ENCODE measurements at places on chromosomes 5 and 9.
A peak's percentile ranks its signal among the peaks of the same experiment; 100 is the strongest.

- no peak for DNase-seq
Observed at GRCh38 chr5:179905161-179905560, 2.5 kb downstream of the TBC1D9B start.

GRCh38 chr5:104297076-104297475 is 734.5 kb upstream of the NUDT12 start:
- no peak for DNase-seq

DNA sequence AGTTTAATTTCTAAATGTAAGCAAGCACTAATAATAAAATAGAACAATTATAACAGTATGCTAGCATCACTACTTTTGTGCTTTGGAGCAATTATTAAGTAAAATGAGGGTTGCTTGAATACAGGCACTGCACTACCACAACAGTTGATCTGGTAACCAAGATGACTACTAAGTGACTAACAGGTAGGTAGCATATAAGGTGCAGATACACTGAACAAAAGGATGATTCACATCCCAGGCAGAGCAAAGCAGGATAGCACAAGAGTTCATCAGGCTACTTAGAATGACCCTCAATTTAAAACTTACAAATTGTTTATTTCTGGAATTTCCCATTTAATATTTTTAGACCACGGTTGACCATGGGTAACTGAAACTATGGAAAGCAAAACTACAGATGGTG is 48.0 kb upstream of the RGS7BP start:
- no peak for DNase-seq

DNA sequence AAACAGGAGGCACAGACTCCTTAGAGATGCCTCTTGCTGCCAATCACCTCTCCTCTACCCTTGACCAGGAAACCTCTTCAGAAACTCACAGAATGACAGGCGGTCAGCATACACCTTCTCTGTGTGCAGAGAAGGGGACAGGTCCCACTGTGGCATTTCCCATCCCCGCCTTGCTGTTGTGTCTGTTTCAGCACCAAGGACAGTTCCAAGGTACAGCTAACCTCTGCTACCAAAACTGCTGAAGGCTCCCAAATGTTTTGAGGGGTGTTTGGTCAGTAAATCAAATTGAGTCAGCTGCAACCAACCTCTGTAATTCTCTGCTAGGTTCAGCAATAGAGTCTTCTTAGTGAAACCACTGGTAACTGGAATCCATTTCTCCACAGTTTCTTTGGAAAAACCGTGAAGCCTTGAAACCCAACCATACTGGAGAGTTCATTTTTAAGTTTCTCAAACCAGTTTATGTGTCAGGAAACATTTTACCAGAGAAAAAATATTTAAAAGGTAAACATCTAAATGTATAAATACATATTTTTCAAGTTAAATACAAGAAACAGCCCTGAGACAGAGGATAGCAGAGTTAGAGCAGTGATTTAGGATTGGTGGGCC is 122.0 kb downstream of the DRD1 start:
- DNase-seq, result no peak

DNA sequence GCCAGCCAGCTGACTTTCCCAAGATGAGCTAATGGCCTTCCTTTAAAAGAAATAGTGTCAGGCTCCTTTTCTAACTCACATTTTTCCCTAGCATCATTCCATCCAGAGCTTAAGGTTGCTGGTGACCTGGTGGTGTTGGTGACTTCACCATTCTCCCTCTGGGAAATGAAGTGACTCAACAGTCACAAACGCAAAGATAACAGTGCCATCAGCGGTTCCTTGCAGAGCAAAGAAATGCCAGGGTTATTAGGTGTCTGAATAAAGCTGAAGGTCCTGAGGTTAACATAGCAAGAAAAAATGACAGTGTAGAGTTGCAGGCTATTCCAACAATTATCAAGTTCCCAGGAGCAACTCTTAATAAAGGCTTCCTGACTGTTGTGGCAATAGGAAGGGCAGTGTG is 111.8 kb upstream of the SLC44A1 start:
- DNase-seq, result no peak

DNA sequence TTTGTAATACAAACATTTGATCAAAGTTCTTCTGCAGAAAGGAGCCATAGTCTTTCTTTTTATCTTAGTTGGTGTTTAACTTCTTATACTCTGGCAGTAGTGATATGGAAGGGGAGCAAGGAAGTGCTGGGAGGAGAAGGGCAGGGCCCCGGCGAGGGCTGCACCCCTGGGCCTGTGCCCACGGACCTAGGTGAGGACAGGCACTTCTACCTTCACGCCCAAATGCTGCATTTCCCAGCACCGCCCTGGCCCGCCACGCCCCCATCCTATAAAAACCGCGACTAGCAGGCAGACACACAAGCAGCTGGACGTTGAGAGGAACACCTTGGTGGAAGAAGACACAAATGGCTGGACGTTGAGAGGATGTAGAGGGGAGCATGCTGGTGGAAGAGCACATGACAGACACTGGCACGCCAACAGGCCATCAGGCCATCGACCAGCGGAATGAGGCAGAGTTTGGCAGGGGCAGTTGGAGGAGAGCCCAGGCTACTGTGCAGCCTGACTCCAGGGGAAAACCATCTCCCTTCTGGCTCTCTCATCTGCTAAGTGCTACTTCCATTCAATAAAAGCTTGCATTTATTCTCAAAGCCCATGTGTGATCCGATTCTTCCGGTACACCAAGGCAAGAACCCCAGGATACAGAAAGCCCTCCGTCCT is 81.5 kb upstream of the C9orf72 start:
- no peak for DNase-seq

GRCh38 chr5:158594595-158595242 is 505.0 kb downstream of the EBF1 start:
- DNase-seq, result no peak

DNA sequence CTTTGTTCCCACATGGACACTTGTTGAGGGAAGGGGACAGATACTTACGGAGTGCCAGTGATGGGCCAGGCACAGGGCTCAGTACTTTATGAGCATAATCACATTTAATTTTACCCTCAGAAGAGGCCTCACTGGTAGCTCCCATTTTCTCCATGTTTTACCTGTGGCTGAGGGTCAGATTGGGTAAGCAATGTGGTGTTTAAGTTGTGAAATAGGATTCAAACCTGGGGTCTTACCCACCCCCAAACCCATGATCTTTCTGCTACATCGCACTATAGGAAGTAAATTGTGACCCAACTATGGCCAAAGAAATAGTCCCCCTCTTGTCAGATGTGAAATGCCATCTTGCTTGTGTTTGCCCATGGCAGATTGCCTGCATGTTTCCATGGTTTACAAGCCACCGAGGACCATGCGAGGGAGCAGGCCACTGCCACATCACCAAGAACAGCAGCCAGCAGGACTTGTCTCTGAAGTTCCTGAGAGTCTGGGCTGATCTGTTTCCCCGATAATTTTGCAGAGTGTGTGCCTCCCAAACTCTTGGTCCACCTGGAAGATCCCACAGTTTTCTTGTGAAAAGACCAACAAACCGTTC is 95.4 kb downstream of the MACROH2A1 start:
- no peak for DNase-seq

GRCh38 chr9:20358207-20358606 is 264.1 kb downstream of the MLLT3 start:
- DNase-seq, result no peak

- peak; percentile 5 for DNase-seq
Observed at GRCh38 chr5:177113566-177114424, 19.8 kb upstream of the NSD1 start.

- DNase-seq, result no peak
Observed at GRCh38 chr5:114390431-114390830, 28.6 kb downstream of the KCNN2 start.

DNA sequence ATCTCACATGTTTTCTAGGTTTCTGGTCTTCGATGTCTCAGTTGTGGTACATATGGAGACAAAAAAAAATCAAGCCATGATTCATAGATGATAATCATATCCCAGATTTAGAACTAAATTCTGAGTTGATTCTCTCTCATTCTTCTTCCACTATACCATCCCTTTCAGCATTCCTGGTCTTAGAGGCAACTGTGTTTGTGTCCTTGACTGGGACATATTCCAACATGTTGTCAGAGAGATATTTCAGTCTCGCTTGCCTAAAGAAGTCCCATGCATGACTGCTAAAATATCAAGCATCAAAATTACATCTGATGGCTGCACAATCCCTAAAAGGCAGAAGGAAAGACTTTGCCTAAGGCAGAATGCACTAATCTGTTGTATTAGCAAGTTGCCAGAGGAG is 236.6 kb downstream of the PSAT1 start:
- no peak for DNase-seq

- DNase-seq, result no peak
Observed at GRCh38 chr5:109016300-109016699, 268.6 kb downstream of the FER start.

DNA sequence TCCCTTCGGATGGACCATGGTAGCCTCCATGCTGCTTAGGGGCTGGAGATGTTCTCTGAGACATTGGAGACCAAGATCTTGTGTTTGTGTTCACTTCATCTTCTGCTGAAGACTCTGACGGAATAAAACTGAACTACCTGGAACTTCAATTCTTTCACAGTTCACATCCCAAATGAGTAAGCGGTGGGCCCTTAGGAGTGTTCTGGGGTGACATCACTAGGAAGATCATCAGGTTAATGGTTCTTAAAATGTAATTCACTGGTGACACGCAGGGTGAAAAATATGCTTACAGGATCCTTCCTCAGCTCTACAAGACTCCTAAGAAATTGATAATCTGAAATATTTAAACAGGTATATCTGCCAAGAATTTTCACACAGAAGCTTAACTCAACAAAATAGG is 561.5 kb downstream of the SEMA5A start:
- no peak for DNase-seq

DNA sequence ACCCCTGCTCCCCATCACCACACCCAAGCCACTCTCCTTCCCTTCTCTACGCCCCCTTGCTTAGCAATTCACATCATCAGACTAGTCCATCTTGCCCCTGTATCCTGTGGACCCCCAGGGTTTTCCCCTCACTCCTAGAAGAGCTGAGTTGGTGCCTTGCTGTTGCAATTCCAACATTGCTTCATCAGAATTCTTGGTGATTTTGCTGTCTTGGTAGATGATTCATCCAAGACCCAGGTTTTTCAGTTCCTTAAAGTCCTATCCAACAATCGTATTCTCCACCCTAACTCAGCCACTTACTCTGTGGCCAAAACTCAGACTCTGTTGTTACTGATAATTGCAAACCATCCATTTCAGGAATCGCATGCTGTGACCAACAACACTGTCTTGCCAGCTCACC is 21.4 kb upstream of the CCNJL start:
- no peak for DNase-seq

- no peak for DNase-seq
Observed at GRCh38 chr9:73114958-73115357, 36.7 kb upstream of the ANXA1 start.

DNA sequence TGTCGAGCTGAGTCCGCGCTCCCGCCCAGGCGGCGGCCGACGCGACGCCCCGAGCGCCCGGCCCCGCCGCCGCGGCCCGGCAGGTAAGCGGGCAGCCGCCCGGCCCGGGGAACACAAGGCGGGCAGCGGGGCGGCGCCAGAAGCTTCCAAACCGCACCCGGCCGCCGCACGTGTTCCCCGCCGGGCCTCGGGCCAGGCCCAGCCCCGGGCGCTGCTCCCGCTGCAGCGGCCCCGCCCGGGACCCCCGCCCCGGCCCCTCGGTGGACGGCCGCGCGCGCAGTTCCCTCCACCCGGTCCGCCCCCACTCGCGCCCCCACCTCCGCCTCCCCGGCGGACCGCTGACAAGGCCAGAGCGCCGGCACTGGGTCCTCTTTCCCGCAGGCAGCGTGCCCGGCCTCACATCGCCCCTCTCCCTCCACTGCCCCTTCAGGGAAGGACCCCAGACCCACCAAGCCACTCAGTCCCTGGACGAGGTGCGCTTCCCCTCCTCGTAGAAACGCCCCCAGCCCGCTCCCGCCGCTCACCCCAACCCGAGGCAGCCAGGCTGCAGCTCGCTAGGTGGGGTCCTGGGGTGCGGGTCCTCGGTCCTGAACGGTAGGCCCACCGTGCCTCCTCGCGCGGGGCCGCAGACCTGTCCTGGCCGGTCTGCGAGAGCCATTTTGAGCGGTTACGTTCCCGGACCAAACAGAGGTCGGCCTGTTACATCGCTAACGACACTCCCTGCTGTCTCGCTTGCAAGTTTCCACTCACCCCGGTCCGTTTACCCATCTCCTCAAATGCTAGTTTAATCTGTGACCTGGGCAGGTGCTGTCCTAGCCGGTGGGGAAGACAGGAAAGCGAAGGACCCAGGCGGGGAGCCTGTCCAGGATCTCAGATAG is 475 bp downstream of the WDR5 start:
- no peak for DNase-seq

DNA sequence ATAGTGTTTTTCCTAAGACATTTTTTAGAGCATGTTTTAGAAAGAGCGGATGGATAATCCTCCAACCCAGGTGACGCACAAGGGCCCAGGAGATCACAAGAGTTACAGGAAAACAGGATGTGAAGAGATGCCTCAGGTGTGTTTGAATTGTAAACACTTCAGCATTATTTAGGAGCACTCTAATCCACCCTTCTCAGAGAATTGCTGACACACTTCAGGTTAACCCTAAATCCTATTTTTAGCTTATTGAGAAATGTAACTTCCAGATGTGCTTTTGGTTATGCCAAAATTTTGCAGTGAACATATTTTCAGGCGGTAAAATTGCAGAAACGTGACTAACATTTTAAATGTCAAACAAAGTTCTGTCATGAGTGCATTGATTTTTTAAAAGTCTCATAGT is 755.4 kb upstream of the CTNND2 start:
- no peak for DNase-seq

DNA sequence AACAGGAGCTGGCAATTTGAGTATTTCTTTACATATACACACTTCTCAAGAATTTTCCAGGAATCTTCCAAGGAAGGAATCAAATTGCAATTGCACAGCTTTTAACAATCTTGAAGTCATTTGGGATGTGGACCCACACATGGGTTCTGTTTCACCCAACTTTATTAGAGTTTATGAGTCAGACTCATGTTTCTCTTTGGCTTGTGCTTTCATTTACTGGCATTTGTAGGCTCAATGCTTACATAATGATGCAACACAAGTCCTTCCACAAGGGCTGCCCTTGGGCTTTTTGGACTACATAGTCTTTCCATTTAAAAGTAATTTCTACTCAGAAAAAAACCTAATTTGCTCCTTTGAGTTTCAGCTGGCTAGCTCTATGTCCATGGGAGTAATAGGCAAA is 4.6 kb upstream of the CDC37L1 start:
- DNase-seq, result no peak

DNA sequence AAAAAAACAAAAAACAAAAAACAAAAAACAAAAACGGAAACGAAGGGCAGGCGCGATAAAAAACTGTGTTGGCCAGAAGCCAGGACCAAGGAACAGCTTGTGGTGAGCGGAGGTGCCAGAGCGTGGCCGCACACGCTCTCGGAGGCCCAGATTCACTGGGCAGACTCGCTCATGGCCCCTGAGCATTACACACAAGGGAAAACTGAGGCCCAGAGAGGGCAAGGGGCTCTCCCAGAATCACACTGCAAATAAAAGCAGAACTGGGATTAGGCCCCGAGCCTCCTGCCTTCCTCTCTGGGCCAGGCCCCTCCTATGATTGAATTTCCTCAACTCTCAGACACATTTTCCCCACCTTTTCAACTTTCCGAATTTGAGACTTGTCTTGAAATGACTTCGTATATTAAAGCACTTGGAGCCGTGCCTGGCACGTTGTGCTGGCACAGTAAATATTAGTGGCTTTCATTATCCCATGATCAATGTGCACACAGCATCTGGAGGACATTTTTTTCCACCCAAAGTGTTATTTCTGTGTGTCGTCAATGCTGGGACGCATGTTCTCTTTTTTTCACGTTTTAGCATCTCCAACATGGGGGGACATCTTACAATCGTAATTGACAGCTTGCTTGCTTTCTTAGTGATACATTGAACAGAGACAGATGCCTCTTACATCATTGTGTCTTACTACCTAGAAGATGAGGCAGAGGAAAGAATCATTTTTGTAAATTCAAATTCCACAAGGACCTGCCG is 7.4 kb downstream of the FIBCD1 start:
- DNase-seq, result no peak

All from NCI-H187 (cell line).